HepG2 (cell line): ENCODE measurements at places on chromosomes 7 and 10. TPM values are rescaled to one million over a fixed set of nuclear protein-coding genes. Genes with fewer than 3 reads are reported as not detected.

GRCh38 chr7:101125989-101126650 lies 784 bp upstream of the SERPINE1 start:
- peak; percentile 87 for DNase-seq

GRCh38 chr10:74332398-74332797 lies 181.4 kb downstream of the ADK start:
- DNase-seq: no peak

- no peak for DNase-seq
Measured at GRCh38 chr7:149443523-149443922, 17.3 kb downstream of the ZNF777 start.

GRCh38 chr10:95242581-95243317 lies 48.1 kb downstream of the PDLIM1 start:
- peak; percentile 45 for DNase-seq

GRCh38 chr7:28922624-28923331 lies 35.4 kb downstream of the TRIL start:
- peak; percentile 82 for DNase-seq

GRCh38 chr10:129694691-129695243 lies 227.7 kb downstream of the MGMT start:
- DNase-seq: no peak

GRCh38 chr10:132186488-132187429 lies at the start of gene DPYSL4:
Gene DPYSL4 (plus strand): TSS chr10:132186948. CDS start chr10:132187064, 116 bp downstream.
- DNase-seq: no peak

DNA sequence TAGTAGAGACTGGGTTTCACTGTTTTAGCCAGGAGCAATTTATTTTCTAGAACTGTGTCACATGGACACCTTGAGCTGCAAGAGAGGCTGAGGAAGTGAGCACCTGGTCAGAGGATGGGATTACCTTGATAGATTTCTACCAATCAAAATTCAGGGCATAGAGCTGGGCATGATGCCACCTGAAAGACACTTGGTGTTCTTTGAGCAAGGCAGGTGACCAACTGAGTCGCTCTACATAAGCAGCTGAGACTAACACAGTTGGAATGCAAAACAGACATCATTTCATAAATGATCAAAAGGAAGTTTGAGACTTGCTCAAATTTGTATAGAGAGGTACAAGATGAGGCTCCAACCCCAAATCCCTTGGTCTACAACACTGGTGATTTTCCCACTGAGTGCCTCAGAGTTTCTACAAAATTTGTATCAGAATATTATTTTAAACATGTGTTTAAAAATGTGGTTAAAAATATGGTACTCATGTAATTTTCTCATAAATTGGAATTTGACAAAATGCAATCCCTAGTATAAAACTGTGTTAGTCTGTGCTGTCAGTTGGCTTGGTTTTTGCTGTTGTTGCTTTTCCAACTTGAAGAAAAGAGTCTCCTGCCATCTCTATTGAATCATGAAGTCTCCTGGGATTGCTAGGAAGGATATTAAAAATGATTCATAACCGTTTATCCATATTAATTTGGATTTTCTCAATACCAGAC lies 156.4 kb upstream of the MDFIC start:
- no peak for DNase-seq

DNA sequence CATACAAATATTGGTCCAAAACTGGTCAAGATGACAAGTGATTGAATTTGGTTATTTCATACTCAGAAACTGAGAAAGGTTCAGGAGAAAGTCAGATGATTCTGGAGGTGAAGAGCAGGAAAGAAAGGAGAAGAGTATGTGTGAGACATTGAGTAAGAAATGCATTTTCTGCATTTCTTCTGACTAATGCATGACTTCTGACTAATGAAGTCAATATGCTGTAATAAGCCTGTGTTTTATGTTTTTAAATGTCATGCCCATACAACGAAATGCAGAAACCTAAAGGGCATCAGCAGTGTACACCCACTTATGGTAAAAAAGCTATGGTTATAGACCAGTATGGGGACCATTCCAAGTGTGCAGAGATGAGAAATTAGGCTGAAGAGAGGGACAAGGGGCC lies 1227.8 kb upstream of the SORCS1 start:
- DNase-seq: no peak

DNA sequence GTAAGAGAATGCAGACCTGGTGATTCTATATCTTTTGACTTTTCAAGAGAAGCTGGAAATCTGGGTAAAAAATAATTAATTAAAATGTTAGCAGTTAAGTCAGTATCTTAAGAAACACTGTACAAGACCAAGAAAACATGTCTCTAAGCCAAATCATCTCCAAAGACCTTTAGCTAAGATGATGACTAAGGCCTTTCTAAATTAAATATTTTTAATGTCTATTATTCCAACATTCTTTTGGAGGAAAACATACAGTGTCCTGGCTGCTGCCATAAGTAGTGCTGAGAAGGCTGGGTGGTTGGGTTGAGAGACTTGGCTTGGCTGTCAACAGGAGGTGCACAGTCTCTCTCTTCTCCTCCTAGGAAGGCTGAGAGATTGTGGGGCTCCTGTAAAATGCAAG lies 20.3 kb downstream of the STARD3NL start:
- no peak for DNase-seq

DNA sequence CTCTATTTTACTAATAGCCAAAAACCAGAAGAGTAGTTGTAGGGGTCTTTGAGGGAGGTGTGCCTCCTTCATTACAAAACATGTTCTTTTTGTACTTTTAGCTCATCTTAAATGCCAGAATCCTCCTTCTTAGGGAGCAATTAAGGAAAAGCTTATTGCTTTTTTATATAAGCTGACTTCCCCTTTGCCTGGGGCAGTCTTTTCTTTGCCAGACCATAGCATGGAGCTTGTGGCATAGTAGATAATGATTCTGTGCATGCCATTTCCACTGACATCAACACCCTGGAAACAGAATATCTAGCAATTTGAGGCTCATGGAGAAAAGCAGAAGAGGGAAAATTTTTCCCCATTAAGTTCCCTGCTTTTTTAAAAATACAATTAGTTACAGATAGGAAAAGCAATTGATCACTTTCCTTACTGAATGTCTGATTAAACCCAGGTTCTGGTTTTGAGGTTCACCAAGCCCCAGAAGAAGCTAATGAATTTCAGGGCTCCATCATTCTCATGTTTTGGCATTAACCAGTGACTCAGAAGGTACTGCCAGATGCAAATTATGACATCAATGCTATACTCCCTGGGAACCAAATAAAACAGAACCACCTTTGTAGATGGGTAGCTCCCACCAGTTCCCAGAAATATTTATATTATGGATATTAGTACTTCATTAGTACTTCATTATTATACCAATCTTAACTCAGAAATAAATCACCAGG lies 410.6 kb downstream of the KCNMA1 start:
- DNase-seq: no peak

- DNase-seq: no peak
Measured at GRCh38 chr10:102783568-102783967, 39.8 kb downstream of the WBP1L start.

DNA sequence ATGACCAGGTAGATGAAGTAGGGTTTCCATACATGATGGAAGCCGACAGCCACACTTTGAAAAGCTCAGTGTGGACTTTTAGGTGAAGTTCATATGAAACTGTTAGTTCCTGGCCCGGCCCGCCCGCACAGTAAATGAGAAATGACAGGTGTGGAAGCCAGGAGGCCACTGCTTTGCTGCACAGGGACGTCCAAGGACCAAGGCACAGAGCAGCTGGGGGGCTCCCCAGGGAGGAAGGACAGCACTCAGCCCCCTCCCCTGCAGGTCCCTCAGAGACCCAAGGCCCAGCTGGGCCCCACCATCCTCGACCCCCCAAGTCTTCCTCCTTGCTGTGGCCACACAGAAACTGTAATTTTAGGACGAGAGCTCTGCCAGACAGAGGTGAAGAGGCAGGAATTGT lies 219.2 kb downstream of the PTPRN2 start:
- no peak for DNase-seq

DNA sequence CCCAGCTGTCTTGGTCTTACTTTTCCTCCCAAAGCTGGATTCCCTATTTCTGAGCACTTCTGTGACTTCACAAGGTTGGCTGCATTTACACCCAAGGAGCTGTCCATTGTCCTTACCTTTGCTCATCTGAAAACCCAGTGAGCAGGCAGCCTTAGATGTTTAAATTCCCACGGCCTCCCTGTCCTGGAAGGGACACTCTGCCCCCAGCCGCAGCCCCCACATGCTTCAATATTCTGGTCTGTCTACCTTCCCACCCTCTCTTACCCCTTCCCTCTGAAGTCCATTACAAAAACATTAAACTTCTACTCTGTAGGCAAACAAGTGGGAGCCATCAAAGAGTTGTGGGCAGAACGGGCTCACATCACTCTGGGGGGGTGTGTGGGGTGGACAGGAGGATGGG lies 73.8 kb upstream of the EFCAB10 start:
- no peak for DNase-seq

GRCh38 chr7:74007242-74007567 lies 20.8 kb upstream of the ELN start:
- DNase-seq: no peak

GRCh38 chr10:34869135-34869836 lies 54.2 kb upstream of the PARD3 start:
- DNase-seq: peak; percentile 47

- DNase-seq: no peak
Measured at GRCh38 chr10:78545756-78546155, 512.1 kb downstream of the RPS24 start.

DNA sequence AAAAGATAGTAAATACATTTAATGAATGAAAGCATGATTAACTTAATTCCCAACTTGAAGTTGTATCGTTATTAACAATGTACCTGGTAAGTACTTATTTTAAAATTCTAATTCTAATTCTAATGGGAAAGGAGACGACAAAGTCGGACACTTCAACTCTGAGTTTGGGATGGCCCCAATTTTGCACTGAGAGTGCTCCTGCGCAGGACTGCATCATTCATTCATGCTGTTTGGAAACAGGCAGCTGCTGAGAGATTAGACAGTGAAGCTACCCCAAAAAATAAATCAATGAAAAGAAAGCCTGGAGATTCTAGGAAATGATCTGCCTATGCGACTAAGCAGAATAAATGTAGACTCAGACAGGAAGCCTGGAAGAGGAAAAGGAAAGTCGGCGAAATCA lies 141.7 kb upstream of the VKORC1L1 start:
- DNase-seq: no peak

- DNase-seq: peak; percentile 98
Measured at GRCh38 chr7:64999165-65000004, 7.1 kb downstream of the ERV3-1 start.

- DNase-seq: no peak
Measured at GRCh38 chr7:69418869-69419670, 179.2 kb upstream of the AUTS2 start.

- no peak for DNase-seq
Measured at GRCh38 chr7:13017881-13018280, 330.4 kb downstream of the ARL4A start.

GRCh38 chr10:14200698-14201544 lies 129.8 kb downstream of the FRMD4A start:
- DNase-seq: no peak

- no peak for DNase-seq
Measured at GRCh38 chr7:80967917-80968297, 49.1 kb upstream of the SEMA3C start.

DNA sequence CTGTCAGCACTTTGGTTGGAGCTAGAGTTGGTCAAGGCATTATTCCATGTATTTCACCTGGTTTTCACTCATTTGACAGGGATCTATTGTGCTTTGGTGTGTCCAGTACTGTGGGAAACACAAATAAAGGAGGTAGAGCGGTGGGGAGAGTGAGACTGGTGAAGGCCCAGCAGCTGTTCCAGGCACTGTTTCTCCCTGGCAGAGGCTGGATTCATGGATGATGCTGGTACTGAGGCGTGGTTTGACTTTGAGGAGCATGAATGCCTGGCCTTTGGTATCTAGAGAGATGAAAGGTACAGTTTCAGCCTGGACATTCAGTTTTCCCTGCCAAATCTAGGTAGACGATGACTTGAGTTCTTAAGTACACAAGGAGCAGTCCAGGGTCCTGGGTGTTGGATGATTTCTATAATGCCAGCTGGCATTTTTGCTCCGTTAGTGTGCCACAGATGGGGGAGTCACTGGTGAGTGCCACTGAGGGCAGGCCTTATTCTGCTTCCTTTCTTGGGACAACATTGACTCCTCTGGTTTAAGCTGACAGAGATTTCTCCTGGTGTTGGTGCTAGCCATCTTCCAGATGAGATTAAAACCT lies 162.2 kb upstream of the BMPER start:
- no peak for DNase-seq

- DNase-seq: no peak
Measured at GRCh38 chr10:80769700-80770160, 232.0 kb downstream of the SH2D4B start.

DNA sequence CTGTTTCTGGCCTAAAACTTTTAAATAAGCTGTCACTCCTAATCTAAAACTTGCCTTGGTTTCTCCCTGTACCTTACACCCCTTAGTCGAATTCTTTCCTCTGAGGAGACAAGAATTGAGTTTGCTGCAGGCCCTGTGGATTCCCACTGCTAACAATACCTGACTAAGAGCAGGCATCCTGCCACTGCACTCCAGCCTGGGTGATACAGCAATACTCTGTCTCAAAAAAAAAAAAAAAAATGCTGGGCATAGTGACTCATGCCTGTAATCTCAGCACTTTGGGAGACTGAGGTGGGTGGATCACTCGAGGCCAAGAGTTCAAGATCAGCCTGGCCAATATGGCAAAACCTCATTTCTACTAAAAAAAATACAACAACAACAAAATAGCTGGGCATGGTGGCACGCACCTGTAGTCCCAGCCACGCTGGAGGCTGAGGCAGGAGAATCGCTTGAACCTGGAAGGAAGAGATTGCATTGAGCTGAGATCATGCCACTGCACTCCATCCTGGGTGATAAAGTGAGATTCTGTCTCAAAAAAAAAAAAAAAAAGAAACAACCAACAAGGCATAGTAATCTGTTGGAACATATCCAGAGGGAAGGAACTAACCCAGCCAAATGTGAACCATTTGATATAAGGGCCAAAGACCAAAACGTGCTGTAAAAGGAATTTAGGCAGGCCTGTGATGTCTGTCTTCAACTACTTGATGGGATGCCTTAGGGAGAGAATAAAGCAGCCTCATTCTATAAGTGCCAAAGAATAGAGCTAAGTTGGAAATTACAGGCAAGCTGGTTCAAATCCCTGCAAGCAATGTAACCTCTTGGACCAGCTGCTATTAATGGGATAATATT lies 732.7 kb upstream of the AUTS2 start:
- DNase-seq: no peak

Gene LDB1
- 13.2 and 17.2 TPM in 2 replicates for total RNA-seq

Gene CALCR
- total RNA-seq: not detected in 2 replicates

Gene ABHD11
- 6.4 and 7.0 TPM in 2 replicates for total RNA-seq

Gene ASIC3
- not detected in 2 replicates for total RNA-seq

Gene CD36
- total RNA-seq: 3.4 and 4.8 TPM in 2 replicates

Gene OR2A42
- not detected in 2 replicates for total RNA-seq

Gene GARS1
- total RNA-seq: 140 and 180 TPM in 2 replicates

Gene PRF1
- total RNA-seq: 0.32 and 1.00 TPM in 2 replicates

Gene EIF3B
- 241 and 244 TPM in 2 replicates for total RNA-seq

Gene MGAM2
- not detected in 2 replicates for total RNA-seq

Gene ATG9B
- total RNA-seq: not detected in 2 replicates

Gene PKD2L1
- 0.07 and 0.31 TPM in 2 replicates for total RNA-seq

Gene CPA2
- not detected in 2 replicates for total RNA-seq

Gene CFTR
- total RNA-seq: not detected in 2 replicates

Gene NKX2-3
- total RNA-seq: not detected in 2 replicates

Gene SPDYE8
- total RNA-seq: not detected in 2 replicates

Gene XRCC2
- total RNA-seq: 13.2 and 14.5 TPM in 2 replicates
